ENCODE measurements at places on chromosomes 1 and 21.

DNA sequence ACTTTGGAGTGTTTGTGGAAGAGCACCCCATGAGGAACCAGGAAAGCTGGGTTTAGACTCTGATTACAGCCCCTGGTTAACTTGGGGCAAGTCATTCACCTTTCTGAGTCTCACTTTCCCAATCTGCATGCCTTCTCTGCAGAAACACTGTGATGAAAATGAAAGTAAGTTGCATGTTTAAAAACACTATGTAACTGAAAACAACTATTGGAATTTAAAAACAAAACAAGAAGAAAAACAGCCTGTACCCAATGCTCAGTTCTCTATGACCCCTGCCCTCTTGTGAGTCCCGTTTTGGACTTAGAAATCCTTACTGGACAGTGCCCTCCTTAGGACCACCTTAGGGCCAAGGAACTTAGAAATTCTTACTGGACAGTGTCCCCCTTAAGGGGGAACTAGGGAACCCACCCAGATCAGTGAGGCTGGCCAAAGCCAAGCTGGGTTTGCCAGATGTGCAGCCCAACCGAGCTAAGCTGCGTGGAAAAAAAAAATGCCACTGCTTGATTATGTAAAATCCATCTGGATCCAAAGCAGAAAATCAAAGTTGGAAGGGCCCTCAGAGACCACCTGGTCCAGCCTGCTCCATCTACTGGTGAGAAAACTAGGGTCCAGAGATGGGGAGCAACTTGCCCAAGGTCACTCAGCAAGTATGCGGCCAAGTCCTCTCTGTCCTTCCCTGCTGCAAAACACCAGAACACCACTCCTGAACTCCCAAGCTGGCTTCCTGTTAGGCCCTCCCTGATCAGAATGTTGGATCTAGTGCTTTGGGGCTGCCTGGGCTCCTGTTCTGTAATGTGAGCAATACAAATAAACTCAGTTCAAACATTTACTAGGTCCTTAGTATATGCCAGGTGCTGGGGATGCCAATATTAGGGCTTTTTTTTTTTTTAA is 77.7 kb downstream of the MRPL37 start:
- DNase-seq: no peak

GRCh38 chr1:65265651-65266351 is 43.5 kb upstream of the DNAJC6 start:
- no peak for DNase-seq

GRCh38 chr1:29531596-29531995 is 295.3 kb downstream of the PTPRU start:
- DNase-seq: no peak

- DNase-seq: no peak
These were observed 7.9 kb upstream of the HCRTR1 start for GRCh38 chr1:31609514-31610118.
